Upper lobe of right lung (tissue), 1 donor: ENCODE measurements at places on chromosomes 3 and 15. TPM values are rescaled to one million over a fixed set of nuclear protein-coding genes. Genes with fewer than 3 reads are reported as not detected.

GRCh38 chr15:44034933-44035624 is 160.0 kb downstream of the FRMD5 start:
- H3K4me3 ChIP-seq: no peak overlapping the region
- H3K27me3 ChIP-seq: no peaks in the 10 kb centered on the region
- no peak for DNase-seq
- no peak overlapping the region for H3K27ac ChIP-seq

DNA sequence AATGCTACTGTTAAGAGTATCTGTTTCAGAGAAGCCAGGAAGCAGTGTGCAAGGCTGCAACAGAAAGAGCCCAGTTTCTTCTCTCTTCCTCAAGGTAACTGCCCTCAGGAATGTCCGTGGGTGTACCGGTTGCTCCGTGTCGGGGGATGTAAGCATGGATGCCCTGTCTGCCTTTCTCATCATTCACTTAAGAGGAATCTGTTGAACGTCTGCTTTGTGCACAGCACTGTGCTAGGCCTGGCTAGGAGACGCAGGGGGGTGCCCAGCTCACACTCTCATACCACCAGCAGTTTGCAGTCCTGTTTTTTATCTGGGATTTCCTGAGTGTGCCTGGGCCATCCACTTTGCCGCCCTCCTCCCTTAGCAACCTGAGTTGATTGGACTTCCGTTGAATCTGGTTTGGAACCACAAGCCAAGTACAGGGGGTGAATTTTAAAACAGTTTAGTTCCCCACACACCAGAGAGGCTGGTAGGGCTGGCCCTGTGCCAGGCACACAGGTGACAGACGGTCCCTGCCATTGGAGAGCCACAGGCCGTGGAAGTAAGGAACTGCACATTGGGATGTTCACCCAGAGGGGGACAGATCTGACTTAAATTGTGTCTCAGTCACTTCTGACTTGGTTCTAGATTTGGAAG is 11.2 kb downstream of the BOC start:
- H3K4me3 ChIP-seq: no peak overlapping the region
- H3K36me3 ChIP-seq: no peaks in the 10 kb centered on the region
- H3K4me1 ChIP-seq: no peaks in the 10 kb centered on the region
- no peak overlapping the region for H3K27ac ChIP-seq
- peaks cover 8% of the 10 kb centered on the region for H3K27me3 ChIP-seq

DNA sequence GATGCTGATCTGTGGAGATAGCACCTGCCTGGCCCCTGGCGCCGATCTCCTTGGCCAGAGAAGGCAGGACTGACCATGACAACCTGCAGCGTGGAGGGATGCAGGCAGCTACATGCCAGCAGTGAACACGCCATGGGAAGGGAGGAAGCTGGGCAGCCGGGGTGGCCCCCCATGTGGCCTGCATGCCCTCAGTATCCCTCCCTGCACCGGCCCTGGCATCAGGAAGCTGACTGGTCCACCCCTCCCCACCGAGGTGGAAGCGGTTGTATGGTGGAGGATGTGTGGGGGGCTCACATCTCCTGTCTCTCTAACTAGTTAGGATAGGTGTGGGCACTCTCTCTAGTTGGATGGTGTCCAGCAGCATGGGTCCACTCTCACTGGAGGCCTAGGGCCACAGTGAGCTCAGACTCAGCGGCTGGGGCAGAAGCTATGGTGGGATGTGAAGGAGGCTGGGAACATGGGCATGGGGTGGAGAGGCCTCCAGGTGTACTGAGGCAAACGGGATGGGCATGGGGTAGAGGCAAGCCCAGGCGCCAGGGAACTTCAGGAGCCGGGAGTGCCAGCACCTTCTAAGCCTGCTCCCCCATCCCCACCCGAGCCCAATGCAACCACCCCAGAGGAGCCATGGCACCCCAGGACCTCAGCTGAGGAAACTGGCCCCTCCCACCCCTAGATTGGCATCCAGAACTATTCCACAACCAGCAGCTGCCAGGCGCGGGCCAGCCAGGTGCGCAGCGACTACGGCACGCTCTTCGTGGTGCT is 1.8 kb upstream of the ABTB1 start:
- no peak overlapping the region for H3K4me3 ChIP-seq
- peak; percentile 63 for DNase-seq
- H3K27ac ChIP-seq: no peak overlapping the region
- H3K27me3 ChIP-seq: no peaks in the 10 kb centered on the region
- H3K4me1 ChIP-seq: peaks cover 13% of the 10 kb centered on the region

DNA sequence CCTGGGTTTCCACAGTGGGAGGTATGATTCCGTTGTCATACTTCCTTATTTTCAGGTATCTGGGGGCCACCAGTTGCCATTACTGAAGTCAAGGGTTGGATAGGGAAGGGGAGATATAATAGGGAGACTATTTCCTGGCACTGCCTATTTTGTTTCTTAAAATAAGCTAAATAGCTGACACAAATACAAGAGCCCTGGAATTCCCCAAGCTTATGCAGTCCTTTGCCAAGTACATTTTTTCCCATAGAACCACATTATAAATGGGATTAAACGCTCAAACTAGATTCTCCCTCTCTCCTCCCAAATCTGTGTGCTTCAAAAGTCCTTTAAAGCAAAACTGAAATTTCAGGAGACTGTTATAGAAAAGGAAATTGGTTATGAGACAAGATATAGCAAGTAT is 68.7 kb downstream of the AP4E1 start:
- DNase-seq: no peak
- H3K27me3 ChIP-seq: no peaks in the 10 kb centered on the region
- no peak overlapping the region for H3K4me3 ChIP-seq
- no peaks in the 10 kb centered on the region for H3K4me1 ChIP-seq
- H3K27ac ChIP-seq: no peak overlapping the region
- H3K36me3 ChIP-seq: peaks cover 13% of the 10 kb centered on the region

GRCh38 chr3:122074621-122075265 is 19.6 kb downstream of the CD86 start:
- H3K36me3 ChIP-seq: no peaks in the 10 kb centered on the region
- no peak overlapping the region for H3K4me3 ChIP-seq
- H3K27ac ChIP-seq: no peak overlapping the region
- no peaks in the 10 kb centered on the region for H3K4me1 ChIP-seq

- no peak overlapping the region for H3K4me3 ChIP-seq
- no peaks in the 10 kb centered on the region for H3K36me3 ChIP-seq
- H3K27me3 ChIP-seq: no peaks in the 10 kb centered on the region
- H3K27ac ChIP-seq: no peak overlapping the region
- DNase-seq: no peak
Measured at GRCh38 chr3:127645371-127646015, 16.5 kb downstream of the PODXL2 start.

DNA sequence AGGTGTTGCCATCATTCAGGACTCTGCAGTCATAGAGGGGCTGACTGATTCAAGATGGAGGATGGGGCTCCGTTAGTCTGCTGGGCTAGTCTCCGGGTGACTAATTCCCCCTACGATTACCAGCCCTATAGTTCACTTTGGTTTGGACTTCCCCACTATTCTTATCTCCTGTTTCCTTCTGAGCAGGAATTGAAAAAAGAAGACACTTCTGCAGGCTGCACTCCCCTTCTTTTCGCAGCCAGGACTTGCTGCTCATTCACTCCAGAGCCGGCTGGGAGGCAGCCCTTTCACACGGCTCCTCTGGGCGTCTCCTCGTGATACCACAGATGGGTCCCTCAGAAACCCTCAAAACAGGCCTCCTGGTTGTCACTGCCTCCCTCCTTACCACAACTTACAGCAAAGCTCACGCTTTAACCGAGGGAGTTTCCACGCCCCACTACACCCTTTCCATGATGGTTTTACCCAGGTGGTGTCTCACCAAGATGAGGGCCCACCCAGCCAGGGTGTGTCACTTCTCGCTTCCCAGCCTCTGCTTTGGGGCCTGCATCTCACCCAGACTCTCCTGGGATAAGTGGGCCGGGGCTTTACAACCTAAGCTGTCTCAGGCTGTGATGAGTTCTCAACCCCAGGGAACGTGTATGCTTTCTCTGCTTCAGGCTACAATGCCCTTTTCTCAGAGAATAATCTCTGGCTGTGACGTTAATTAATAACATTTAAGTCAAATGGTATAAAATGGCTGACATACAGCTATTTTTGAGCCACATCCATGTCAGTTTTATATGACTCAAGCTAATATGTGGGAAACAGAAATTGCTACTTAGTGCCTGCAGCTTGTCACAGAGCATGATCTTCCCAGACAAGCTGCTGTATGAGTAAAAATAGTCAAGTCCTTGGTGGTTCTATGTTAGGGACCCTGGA is 11.9 kb downstream of the CX3CR1 start:
- no peaks in the 10 kb centered on the region for H3K27me3 ChIP-seq
- H3K36me3 ChIP-seq: no peaks in the 10 kb centered on the region
- no peak overlapping the region for H3K4me3 ChIP-seq
- H3K4me1 ChIP-seq: peaks cover 4% of the 10 kb centered on the region

DNA sequence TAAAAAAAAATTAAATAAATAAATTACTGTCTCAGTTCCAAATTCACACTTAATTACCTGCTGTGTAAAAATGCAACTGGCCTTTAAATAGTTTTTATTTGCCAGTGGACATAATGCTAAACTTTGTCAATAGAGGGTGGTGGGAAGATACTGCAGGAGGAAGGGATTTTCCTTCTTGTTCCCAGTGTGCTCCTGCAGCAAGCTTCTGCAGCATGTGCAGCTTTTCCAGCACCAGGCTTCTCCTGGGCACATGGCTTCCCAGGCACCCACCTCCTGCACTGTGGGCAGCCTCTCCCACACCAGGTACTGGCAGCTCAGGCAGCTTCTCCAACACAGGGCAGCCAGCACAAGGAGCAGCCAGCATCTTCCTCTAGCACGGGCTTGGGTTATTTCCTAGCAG is 29.6 kb upstream of the BBX start:
- DNase-seq: no peak
- no peaks in the 10 kb centered on the region for H3K4me1 ChIP-seq
- H3K4me3 ChIP-seq: no peak overlapping the region
- no peaks in the 10 kb centered on the region for H3K36me3 ChIP-seq
- H3K27ac ChIP-seq: no peak overlapping the region

- H3K4me3 ChIP-seq: no peak overlapping the region
- no peak for DNase-seq
- no peaks in the 10 kb centered on the region for H3K27me3 ChIP-seq
Measured at GRCh38 chr3:187516446-187517185, 148.4 kb downstream of the RTP4 start.

DNA sequence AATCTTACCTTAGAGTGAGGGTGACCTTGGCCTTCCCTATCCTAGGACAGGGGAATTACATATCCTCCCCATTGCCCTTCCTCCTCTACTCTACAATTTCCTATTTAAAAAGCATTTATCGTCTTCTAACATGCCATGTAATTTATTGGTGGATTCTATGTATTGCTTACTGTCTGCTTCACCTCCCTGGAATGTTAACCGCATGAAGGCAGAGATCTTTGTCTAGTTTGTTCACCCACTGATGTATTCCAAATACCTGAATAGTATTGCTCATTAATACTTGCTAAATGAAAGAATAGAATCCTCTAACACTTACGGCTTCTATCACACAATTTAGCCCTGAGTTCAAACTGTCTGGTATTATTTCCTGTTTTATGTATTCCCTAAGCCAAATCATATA is 68.6 kb downstream of the PPARG start:
- no peak overlapping the region for H3K27ac ChIP-seq
- no peak for DNase-seq
- H3K27me3 ChIP-seq: no peaks in the 10 kb centered on the region
- H3K36me3 ChIP-seq: no peaks in the 10 kb centered on the region

GRCh38 chr15:89928421-89928820 is 15.7 kb upstream of the ARPIN start:
- no peak overlapping the region for H3K4me3 ChIP-seq
- no peak overlapping the region for H3K27ac ChIP-seq
- H3K36me3 ChIP-seq: no peaks in the 10 kb centered on the region
- no peaks in the 10 kb centered on the region for H3K4me1 ChIP-seq
- no peaks in the 10 kb centered on the region for H3K27me3 ChIP-seq
- no peak for DNase-seq

DNA sequence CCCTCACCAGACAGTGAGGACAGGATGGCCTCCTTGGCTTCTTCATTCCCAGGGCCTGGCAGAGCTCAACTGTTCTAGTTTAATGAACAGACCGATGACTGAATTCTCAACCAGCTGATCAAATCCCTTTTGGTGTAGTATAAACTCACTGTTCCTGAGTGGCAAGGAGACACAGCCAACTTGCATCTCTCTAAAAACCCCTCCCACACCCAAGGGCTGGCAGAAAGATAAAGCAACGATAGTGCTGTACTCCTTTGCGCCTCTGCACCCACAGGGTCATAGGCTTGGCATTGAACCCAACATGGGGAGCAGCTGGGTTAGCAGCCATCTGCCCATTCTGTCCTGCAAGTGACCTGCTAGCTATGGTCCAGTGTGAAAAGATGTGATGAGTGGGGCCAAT is 103.2 kb downstream of the RYK start:
- H3K4me3 ChIP-seq: no peak overlapping the region
- H3K27me3 ChIP-seq: no peaks in the 10 kb centered on the region
- H3K36me3 ChIP-seq: peaks cover 6% of the 10 kb centered on the region
- H3K27ac ChIP-seq: no peak overlapping the region

GRCh38 chr3:195395208-195395816 is 47.5 kb downstream of the ACAP2 start:
- H3K27ac ChIP-seq: no peak overlapping the region
- no peak for DNase-seq
- no peaks in the 10 kb centered on the region for H3K27me3 ChIP-seq
- peaks cover 13% of the 10 kb centered on the region for H3K4me1 ChIP-seq
- no peak overlapping the region for H3K4me3 ChIP-seq
- H3K36me3 ChIP-seq: peaks cover 15% of the 10 kb centered on the region

- no peaks in the 10 kb centered on the region for H3K27me3 ChIP-seq
- H3K36me3 ChIP-seq: no peaks in the 10 kb centered on the region
- DNase-seq: peak; percentile 21
Measured at GRCh38 chr15:85792912-85793590, 1.7 kb downstream of the KLHL25 start.

DNA sequence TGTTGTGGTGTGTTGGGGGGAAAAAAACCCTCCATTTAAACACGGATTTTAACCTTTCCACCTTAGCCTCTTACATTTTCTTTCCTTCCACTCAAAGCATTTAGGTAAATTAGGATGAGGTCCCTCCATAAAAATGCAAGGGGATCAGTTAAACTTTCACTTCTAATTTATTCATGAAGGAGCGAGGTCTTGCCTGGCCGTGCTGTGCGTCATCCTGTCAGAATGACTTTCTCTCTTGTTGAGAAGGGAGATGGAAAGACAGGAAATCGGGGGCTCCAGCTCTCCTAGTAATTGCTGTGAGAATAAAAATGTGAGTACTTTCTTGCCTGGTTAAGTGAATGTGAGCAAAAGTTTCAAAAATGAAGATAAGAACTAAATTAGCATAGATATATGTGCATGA is 962.3 kb upstream of the NR2F2 start:
- DNase-seq: no peak
- H3K36me3 ChIP-seq: no peaks in the 10 kb centered on the region
- H3K4me3 ChIP-seq: no peak overlapping the region
- H3K27me3 ChIP-seq: no peaks in the 10 kb centered on the region
- no peak overlapping the region for H3K27ac ChIP-seq

Gene CCDC33
- total RNA-seq: not detected

Gene SPSB4
- total RNA-seq: 1.2 TPM

Gene RBP2
- total RNA-seq: 2.1 TPM

Gene RBSN
- total RNA-seq: 27.6 TPM

Gene ZMAT3
- 30.9 TPM for total RNA-seq

Gene CFAP20DC
- total RNA-seq: not detected

Gene ST8SIA2
- total RNA-seq: not detected

Gene TRIM71
- 2.2 TPM for total RNA-seq

Gene ATP2C1
- 142 TPM for total RNA-seq

Gene COL6A6
- total RNA-seq: 34.8 TPM

Gene CCR8
- not detected for total RNA-seq

Gene SCN10A
- total RNA-seq: not detected
